ENCODE measurements at places on chromosomes 13 and 19.

DNA sequence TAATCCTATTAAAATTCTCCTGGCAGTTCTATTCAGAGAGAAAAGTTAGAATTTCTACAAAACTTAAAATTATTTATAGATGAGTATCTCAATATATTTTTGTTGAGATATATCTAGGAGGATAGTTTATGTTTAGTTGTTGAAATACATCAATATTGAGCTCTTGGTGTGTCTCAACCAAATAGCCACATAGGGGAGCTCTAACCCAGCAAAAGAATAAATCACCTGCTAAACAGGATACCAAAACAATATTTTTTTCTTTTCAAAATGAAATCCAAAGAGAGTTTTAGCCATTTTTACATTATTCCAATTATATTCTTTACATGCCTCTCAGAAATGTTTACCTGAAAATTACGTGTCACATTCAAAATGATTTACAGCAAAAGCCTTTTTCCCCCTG lies 954.7 kb downstream of the SLITRK6 start:
- DNase-seq = no peak

DNA sequence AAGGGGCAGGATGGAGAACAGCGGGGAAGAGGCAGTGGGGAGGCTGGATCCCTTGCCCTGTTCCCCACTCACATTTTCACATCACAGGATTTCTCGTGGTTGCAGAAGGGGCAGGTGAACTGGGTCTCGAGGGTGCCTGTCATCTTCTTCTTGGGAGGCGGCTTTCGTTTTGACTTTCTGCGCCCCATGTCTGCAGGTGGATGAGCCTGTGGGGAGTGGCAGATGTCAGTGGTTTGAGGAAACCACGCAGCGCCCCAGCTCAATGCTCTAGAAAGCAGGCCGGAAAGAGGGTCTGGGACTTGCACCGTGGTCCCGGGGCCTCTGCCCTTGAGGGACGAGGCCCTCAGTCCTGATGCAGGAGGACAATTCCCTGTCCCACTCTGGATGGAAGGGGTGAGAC lies 4.9 kb downstream of the ELOF1 start:
- no peak for DNase-seq

DNA sequence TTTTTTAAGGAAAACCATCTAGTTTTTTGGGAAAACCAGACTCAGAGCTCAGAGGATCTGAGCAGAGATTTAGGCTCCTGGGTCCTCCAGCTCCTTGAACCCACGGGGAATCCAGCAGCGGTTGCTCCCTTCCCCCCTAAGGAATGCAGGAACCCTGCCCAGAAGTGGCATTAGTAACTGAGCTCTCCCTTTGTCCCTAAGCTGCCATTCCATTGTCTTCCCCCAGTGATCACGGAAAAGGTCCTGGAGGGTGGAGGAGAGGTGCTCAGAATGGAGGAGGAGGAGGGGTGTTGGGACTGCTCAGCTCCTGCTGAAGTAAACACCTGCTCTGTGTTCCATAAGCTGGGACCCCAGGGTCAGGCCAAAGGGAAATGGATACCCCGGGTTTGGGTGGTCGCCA lies 16.8 kb upstream of the OR1M1 start:
- no peak for DNase-seq

DNA sequence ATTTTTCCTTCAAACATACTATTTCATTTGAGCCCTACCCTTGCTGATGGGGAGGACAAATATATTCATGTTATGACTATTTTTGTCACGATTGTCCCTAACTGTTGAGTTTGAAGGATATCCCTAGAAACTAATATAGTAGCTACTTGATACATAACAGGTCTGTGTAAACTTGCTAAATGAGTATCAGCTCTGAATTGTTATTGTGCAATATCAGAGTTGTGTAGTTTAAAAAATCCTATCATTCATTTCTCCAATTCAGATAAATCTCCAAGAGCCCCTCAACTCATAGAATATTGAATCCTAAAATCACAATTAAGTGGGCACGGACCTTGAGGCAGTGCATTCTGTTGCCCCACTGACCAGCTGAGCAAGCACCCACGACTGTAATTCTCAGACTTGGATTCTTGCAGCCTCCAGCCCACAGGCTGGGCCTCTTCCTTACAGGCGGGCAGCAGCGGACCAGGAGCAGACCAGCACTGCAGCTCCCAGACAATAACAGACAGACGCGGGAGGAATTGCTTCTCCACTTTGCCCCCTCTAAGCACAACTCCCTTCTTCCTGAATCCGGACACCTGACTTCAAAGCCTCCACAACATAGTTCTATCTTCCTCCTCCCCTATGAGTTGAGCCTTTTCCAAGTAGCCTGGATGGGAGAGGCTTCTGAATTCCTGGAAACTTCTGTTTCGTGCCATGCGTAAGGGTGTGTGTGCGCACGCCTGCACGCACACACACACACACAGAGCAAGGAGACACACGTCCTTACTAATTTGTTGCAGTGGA lies 337.6 kb upstream of the ARGLU1 start:
- no peak for DNase-seq

DNA sequence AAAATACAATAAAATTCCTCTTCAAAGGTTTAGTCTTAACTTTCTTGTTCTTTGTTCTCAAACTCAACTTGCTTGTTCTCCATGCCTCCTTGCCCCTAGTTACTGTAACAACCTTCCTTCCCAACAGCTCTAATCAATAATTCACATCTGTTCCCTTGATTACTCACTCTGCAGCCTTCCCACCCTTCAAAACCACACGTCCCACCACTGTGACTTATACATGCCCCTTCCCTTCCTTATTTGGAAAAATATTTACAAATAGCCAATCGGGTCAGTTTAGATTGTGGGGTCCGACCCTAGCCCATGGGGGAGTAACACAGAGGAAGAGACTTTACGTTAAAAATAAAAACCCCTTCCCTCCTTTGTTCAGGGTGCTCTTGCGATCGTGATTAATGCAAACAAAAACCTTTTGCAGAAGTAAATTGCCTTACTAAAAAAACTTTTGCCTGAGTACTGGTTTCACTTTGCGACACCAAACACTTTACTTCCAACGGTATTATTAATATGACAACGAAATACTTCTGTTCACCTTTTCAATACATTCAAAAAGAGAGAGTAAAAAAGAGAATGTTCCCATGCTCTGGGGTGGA lies 512 bp upstream of the ZNF93 start:
- DNase-seq = no peak

DNA sequence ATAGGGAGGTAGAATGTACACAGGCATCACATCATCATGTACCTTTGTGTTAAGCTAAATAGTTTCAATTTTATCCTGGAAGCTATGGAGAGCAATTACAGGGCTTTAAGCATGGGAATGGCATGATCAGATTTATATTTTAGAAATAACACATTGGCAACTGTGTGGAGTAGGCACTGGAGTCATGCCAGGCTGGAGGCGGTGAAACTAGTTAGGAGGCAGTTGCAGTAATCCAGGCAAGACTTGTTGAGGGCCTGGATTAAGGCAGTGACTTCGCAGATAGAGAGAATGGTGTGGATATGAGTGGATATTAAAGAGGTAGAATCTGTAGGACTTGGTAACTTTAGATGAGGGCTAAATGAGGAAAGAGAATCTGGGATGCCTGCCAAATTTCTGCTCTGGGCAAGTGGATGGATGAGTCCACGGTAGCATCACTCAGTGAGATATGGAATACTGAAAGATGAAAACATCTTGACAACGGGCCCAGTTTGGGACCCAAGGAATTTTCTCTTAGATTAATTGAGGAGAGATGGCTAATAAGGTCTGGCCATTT lies 506.2 kb downstream of the FGF9 start:
- no peak for DNase-seq

DNA sequence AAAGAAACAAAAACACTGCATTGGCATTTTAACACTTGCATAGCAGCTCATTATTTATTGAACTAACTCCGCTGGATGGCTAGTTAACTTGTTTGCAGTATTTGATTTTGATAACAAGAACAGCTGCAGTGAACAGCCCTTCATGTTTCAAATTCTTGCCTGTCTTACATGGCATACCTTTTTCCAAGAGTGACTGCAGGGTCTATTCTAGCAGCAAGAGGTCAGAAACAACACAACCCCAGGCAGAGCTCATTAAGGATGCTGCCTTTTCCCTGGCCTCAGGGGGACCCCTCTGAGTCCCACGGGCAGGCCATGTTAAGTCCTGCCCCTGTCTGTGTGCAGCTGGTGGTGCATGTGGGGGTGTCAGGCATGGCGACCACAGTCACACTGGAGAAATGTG lies 16.6 kb downstream of the PGPEP1 start:
- DNase-seq = no peak

All from stimulated activated CD4-positive, alpha-beta T cell treated with anti-CD3 and anti-CD28 coated beads, Interleukin-1b, Interleukin-23, amount 100 ng/mL, for 24 hours (primary cell).